G401 (cell line): ENCODE measurements at places on chromosomes 3 and 15.

GRCh38 chr3:114539525-114539924 is 245.7 kb downstream of the TIGIT start:
- no peak for DNase-seq

- no peak for DNase-seq
These were observed 66.7 kb downstream of the MEF2A start for GRCh38 chr15:99632521-99632920.

GRCh38 chr3:58323529-58324390 is 8.9 kb upstream of the PXK start:
- no peak for DNase-seq

- DNase-seq, result no peak
These were observed 55.7 kb upstream of the CHL1 start for GRCh38 chr3:140748-141330.

DNA sequence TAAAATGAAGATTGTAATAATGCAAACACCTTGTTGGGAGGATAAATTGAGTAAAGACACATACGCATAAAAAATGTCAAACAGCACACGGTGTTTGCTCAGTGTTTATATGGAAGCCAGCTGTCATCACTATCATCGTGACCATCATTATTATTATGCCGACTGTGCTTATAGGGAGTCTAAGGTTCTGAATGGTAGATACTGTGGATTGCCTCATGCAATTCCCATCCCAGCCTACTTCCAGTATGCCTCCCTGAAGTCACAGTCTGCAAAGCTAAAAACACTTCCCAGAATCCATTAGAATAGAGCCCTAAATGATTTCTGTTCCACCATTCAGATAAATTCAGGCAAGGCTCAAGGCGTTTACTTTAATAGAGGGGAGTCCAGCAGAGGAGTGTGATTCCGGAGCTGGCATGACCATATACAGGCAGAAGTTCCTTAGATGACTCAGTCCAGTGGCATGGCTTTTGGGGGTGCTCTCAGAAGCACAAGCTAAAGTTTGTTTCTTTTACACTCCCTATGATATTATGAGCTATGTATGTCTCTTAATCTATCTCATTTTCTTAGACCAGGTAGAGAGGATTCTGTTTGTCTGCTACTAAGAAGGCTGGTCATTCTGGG is 148.7 kb downstream of the MEX3B start:
- no peak for DNase-seq

DNA sequence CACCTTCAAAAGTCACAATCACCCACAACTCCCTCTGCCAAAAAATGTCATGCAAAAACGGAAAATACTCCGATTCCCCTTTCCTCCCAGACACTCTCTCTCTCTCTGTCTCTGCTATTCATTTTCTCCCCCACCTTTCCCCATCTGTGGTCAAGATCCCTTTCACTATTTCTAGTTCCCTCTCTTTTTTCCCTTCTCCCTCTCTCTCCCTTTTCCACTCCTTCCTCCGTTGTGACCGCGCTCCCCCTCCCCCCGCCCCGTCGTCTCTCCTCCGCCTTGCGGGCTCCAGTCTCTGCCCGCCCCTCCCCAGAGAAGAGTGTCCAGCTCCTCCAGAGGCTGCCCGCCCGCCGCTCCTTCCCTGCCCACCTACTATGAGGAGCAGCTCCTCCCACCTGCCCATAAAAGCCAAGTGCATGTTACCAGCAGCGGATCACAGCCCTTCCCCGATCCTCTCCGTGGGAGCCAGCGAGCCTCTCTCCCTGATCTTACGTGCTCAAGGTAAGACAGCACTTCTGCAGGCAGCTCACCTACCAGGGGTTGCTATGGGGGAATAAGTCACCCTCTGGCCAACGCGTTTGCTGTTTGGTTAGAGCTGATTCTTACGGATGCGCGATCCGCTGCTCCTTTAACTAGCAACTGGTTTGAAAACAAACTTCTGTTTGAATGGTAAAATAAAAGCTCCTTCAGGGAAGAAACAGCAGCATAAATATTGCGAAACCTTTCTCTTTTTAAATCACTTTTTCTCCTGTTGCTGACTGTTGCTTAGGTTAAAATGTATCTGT is at the start of gene COL8A1:
TSS of gene COL8A1 (plus strand) at position 428 of the 782 bp plus-strand sequence. CDS start 152,089 bp downstream, outside the sequence.
- DNase-seq, result no peak

GRCh38 chr15:81296673-81297072 is 27.3 kb downstream of the STARD5 start:
- no peak for DNase-seq

- no peak for DNase-seq
These were observed 289.6 kb upstream of the C2CD4B start for GRCh38 chr15:62454567-62455172.

GRCh38 chr3:131550562-131551465 is 48.0 kb upstream of the MRPL3 start:
- DNase-seq, result no peak

- DNase-seq, result no peak
These were observed 25.6 kb downstream of the CEP63 start for GRCh38 chr3:134511500-134511899.

DNA sequence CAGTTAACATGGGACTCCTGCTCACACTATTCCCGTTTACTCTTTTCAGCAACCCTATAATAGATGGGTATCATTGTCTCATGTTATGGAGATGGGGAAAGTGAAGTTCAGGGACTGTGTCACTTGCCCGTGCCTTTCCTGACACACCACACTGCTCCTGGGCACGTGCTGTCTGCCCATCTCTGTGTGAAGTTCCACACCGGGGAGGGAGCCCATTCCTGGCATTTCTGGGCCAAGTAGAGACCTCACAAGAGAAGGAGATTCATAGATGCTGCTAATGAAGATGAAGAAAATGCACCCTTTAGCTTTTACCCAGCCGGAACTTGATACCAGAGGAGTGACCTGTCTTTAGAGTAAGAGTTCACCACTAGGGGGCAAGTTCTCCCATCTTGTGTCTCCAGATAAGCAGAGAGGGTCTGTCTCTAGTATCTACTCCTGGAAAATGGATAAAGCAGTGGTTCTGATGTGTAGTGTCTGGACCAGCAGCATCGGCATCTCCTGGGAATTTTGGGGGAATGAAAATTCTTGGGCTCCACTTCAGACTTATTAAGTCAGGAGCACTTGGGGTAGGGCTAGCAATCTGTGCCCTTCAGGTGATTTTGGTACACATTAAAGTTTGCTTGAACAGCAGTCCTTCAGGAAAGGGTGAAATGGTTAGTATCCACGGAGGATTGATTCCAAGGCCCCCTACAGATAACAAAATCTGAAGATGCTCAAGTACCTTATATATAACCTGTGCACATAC is 2.0 kb upstream of the TOPBP1 start:
- DNase-seq, result peak; percentile 40

DNA sequence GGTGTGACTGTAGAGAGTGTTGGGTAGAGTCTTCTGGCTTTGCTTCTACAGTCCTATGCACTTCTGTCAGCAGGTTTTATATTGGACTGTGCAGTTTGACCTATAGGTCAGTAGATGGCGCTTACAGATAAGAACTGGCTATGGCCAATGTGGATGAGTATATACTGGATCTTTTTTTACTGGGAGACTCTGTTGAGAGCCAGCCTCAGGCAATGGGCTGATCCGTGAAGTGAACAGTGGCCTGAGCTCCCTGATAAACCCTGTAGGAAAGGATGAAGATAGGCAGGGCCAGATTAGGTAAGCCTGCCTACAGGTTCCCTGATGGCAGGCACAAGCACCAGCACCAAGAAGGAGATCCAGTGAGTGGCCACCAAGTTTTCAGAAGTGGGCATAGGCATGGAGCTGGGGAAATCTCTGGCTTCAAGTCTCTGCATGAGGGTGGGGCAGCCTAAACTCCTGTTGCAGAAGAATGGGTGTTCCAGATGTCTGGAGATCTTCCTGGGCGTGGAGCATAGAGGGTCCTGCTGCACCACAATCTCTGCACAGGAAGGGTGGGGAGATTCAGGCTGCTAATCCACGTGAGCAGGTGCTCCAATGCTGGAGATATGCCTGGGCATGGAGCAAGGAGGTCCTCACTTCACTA is 326.0 kb upstream of the SGO1 start:
- peak; percentile 84 for DNase-seq

GRCh38 chr15:40737048-40737447 is 18.0 kb downstream of the RMDN3 start:
- no peak for DNase-seq

DNA sequence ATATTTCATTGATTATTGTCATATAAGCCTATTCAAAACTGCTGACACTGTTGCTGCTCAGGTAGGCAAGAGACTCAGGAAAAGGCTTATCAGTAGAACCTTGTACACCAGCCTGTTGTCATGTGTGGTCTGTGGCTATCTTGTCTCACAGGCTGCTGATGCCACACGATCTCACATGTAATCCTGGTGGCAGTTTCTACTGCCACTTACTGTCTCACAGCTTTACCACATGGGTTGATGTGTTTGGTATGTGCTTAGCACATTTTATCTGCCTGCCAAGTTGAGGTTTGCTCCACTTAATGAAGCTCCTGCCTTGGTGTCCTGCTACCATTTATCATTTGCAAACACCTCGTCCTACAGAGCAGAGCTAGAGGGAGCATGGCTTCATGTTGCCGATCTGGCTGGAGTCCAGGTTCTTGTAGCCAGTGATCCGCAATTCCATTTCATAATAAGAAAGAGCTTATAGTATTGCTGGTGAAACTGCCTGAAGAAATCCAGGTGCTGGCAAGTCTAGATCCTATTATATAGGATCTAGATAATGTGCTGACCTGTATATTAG is 637.9 kb downstream of the NLGN1 start:
- DNase-seq, result peak; percentile 69

- DNase-seq, result no peak
These were observed 35.3 kb downstream of the FSIP1 start for GRCh38 chr15:39747326-39747725.

DNA sequence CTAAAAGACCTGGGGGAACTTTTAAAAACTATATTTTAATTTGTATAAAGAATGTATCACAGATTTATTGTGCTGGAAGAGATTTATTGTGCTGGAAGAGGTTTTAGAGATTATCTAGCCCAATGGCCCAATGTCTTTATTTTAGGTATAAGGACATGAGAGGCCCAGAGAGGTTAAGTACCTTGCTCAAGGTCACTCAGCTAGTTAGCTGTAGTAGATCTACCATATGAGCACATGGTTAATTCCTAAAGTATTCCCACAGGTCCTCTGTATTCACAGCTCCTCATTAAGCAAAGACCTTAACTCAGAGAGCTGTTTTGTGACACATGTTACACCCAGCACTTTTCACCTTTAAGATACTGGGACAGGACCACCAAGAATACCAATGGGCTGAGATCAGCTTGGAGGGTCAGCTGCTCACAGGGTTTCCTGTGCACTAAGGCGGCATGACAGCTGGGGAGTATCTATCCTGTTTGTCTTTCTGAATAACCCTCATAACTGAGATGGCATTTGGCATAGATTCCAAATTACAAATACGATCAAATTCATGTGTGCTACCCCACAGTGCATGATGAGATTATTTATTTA is 143.1 kb upstream of the TBL1XR1 start:
- no peak for DNase-seq

DNA sequence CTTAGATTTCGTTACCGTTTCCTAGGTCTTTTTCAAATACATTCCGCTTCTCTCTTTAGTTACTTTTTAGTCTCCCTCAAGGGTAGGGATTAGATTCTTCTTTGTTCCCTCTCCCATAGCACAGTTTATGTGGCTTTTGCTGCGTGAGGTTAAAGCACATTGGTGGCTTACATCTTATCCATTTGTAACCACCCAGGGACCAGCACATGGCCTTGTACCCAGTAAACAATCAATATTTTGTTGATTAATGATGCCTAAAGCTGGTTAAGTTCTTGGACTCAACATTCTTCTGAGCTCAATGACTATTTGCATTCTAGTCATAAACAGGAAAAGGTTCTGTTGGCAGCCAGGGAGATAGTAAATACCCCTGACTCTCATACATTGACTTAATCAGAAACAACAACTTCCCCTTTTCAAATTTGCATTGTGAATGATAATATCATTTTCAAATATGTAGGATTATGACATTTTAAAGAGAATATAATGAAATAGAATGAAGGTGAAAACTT is 60.2 kb downstream of the CACNA1D start:
- DNase-seq, result no peak

- DNase-seq, result peak; percentile 52
These were observed 193.1 kb downstream of the TNIK start for GRCh38 chr3:171267104-171267503.

DNA sequence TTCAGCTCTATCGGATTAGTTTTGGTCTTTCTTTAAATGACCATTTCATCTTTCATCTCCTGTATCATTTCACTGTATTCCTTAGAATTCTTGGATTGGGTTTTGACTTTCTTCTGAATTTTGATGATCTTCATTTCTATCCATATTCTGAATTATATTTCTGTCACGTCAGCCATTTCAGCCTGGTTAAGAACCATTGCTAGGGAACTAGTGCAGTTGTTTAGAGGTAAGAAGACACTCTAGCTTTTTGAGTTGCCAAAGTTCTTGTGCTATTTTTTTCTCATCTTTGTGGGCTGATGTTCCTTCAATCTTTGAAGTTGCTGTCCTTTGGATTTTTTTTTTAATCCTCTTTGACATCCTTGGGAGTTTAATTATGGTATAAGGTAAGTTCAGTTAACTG is 54.6 kb downstream of the STRIT1 start:
- no peak for DNase-seq

- DNase-seq, result peak; percentile 75
These were observed 59.3 kb downstream of the CYP11A1 start for GRCh38 chr15:74307827-74308811.
